RKO (cell line): ENCODE measurements at places on chromosomes 5 and 9.

DNA sequence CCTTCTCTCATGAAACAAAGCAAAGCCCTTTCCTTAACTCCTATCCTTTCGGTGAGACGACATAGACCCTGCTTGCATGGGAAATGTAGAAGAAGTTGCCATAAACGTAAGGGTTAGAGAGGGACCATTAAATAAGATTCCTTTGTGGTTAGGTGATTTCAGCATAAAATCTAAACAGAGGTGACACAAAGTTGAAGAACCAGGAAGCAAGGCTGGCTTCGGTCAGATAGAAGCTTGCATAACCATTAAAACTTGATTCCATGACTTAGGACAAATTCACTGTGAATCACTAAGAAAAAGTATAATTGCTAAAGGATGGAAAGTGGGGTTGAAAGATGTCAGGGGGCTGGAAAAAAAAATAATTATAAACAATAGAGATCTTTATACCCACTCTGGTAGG, 30.9 kb upstream of the ABLIM3 start:
- DNase-seq = no peak

GRCh38 chr5:96657068-96657467, 5.1 kb upstream of the CAST start:
- DNase-seq = peak; percentile 87

DNA sequence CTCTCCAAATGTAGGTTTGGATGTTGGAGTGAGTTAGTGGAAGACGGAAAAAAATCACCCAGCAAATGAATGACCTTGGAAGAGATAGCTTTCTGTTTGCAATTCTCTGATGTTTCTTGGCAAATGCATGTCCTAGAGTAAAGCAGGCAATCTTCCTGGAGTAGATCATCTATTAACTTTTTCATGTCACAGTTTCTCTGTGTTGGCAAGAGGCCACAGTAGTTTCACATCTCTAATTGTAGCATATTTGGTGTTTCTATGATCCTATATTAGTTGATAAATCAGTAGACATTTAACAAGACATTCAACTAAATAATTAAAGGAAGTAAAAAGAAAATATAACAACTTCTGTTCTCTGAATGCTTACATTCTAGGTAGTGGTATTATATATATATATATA, 138.2 kb upstream of the MINAR2 start:
- DNase-seq = no peak

DNA sequence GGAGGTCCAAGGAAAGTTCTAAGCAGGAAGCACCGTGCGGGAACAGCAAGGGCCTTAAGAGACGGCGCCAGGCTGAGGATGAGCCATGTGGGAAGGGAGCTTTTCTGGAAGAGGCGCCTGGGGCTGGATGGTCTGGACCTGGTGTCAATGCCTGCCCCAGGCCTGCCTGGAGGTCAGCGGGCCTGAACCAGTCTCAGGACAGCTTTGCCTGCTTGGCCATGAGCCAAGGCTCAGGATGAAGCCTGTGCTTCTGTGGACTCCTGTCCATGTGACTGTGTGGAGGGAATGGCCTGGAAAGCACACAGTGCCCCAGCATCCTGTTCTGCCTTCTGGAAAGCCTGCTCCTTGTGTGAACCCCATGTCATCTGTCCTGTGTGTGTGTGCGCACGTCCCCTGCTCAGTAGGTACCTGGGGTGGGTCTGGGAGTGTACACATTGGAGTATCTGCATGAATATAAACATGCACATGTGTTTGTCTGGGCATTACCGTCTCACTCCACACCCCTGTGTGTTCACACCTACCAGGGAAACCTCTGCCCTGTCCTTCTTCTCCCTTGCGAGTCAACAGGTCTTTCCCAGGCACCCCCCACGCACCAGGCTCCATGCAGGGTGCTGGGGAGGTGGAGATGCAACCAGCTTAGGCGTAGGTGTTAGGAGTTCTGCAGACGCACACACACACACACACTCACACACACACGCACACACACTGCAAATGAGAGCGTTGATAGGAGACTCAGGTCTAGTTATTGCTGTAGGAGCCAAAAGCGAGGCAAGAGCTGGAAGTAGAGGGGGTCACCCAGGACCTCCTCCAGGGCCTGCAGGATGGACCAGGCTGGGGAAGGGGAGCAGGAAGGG, 24.8 kb downstream of the DAB2IP start:
- no peak for DNase-seq

- no peak for DNase-seq
These were observed 3.9 kb downstream of the QRFP start for GRCh38 chr9:130892477-130893304.

- peak; percentile 90 for DNase-seq
These were observed 711 bp downstream of the TTC33 start for GRCh38 chr5:40755093-40755406.

DNA sequence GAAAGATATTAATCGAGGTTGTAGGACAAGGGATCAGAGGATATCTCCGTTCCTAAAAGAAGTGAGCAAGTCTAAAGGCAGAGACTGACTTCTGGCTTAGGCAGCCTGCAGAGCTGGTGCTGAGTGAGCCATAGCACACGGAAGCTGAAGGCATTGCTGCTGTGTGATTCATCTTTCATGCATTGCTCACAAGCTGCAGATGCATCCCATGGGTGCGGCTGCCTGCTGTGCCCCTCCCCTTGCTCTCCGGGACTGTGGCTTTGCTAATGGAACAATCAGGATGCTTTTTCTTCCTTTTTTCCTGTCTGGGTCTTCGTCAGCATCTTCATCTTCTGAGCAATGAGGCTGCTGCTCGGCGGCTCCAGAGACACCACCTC, 341.4 kb downstream of the DIRAS2 start:
- peak; percentile 95 for DNase-seq

DNA sequence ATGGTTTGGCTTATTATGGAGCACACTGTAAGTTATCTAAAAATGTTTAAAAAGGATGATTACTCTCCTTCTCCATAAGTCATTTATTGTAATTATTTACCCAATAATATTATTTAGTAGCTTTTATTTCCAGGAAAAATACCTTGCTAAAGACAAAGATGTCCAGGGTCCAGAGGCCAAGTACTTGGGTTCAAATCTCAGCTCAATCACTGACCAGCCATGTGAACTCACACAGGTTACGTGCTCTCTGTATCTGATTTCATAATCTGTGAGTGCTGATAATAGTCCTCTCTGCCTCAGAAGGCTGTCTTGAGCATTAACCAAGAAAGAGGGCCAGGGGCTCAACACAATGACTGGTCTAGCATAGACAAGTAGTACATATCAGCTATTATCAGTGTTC, 27.0 kb downstream of the ALDH1A1 start:
- no peak for DNase-seq

- peak; percentile 50 for DNase-seq
These were observed 844 bp downstream of the POLR3G start for GRCh38 chr5:90475436-90475980.

DNA sequence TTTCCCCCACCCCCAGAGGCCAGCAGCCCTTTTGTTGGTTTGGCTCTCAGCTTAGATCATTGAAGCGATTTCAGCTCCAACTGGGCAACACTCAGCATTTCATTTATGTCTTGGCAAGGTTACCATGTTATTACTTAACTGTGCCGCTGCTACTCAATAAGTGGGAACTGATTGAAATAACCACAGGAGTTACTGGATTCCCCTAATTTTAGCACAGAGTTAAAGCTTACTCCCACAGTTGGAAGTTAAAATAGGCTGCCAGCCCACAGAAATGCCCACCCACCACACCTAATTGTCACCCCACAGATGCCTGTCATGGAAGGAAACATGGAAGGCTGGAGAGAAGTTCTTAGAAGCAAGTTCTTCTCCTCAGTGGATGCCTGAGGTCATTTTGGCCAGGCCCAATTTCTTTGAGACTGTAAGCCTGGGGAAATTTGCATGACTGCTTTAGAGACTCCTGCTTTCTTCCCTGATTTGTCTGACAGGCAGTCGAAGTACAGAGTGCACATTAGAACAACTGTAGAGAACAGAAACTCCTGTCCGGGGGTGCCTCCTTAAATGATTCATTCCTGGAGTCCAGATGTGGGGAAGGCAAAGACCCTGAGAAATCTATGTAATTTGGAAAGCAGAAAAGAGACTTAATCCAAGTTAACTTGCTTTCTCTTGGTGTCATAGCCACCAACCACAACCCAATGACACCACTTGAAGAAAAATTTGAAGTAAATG, 370.0 kb downstream of the ZSWIM6 start:
- no peak for DNase-seq
